Neural crest cell (in vitro differentiated cells): ENCODE measurements at places on chromosomes 7 and 10. TPM values are rescaled to one million over a fixed set of nuclear protein-coding genes. Genes with fewer than 3 reads are reported as not detected.
A peak's percentile ranks its signal among the peaks of the same experiment; 100 is the strongest.

CALCR gene
- total RNA-seq = 0.07 TPM in 1 of 2 replicates, not detected in the other

PRR15 gene
- total RNA-seq = 0.41 TPM in 1 of 2 replicates, not detected in the other

R3HCC1L gene
- total RNA-seq = 18.4 and 20.4 TPM in 2 replicates

HSPA12A gene
- total RNA-seq = 7.4 and 7.6 TPM in 2 replicates

HOXA2 gene
- total RNA-seq = 41.2 and 41.6 TPM in 2 replicates

CLRN3 gene
- total RNA-seq = not detected in 2 replicates

GRCh38 chr7:69169386-69169785 is 428.9 kb upstream of the AUTS2 start:
- H3K4me3 ChIP-seq = no peak overlapping the region
- no peak for DNase-seq
- peaks cover 17% of the 10 kb centered on the region for H3K4me1 ChIP-seq
- peaks cover 4% of the 10 kb centered on the region for H3K27me3 ChIP-seq
- no peak overlapping the region for H3K27ac ChIP-seq
- H3K36me3 ChIP-seq = no peaks in the 10 kb centered on the region

GRCh38 chr7:55071411-55072175 is 52.8 kb downstream of the EGFR start:
- H3K4me3 ChIP-seq = no peak overlapping the region
- DNase-seq = no peak
- H3K36me3 ChIP-seq = no peaks in the 10 kb centered on the region
- H3K4me1 ChIP-seq = peaks cover 24% of the 10 kb centered on the region

GRCh38 chr7:76512941-76513816 is 2.8 kb downstream of the UPK3B start:
- no peaks in the 10 kb centered on the region for H3K27me3 ChIP-seq
- DNase-seq = peak; percentile 31
- no peak overlapping the region for H3K4me3 ChIP-seq
- H3K36me3 ChIP-seq = no peaks in the 10 kb centered on the region
- no peak overlapping the region for H3K27ac ChIP-seq
- no peaks in the 10 kb centered on the region for H3K4me1 ChIP-seq

- H3K4me3 ChIP-seq = no peak overlapping the region
- no peaks in the 10 kb centered on the region for H3K27me3 ChIP-seq
- H3K4me1 ChIP-seq = peaks cover 13% of the 10 kb centered on the region
- DNase-seq = no peak
- H3K36me3 ChIP-seq = no peaks in the 10 kb centered on the region
Measured at GRCh38 chr7:129368389-129368986, 65.7 kb upstream of the STRIP2 start.

- H3K27ac ChIP-seq = no peak overlapping the region
- H3K4me3 ChIP-seq = peak overlapping the region; percentile 16
- H3K36me3 ChIP-seq = no peaks in the 10 kb centered on the region
- no peak for DNase-seq
- H3K27me3 ChIP-seq = no peaks in the 10 kb centered on the region
Measured at GRCh38 chr10:102468683-102469082, 17.3 kb upstream of the C10orf95 start.

DNA sequence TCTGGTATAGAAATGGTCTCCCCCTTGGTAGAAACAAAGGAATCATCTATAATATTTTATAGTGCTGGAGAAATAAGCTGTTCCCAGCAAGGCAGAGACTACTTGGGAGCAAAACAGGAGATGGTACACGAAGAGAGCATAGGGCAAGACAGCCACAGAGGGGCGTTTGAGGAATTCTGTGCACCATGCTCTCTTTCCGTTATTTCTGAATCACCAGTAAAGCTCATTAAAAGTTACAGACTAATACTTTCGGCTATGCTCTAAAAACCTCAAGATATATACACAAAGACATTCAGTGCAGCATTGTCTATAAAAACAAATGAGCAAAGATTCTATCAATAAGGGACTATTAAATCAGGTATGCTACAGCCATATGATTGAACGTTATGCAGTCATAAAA is 68.5 kb upstream of the FHIP2A start:
- no peaks in the 10 kb centered on the region for H3K36me3 ChIP-seq
- no peak for DNase-seq
- H3K4me1 ChIP-seq = no peaks in the 10 kb centered on the region
- H3K4me3 ChIP-seq = no peak overlapping the region
- no peak overlapping the region for H3K27ac ChIP-seq
- peaks cover 2% of the 10 kb centered on the region for H3K27me3 ChIP-seq

GRCh38 chr10:79435271-79436065 is 10.0 kb downstream of the ZCCHC24 start:
- H3K4me1 ChIP-seq = peaks cover 35% of the 10 kb centered on the region
- no peaks in the 10 kb centered on the region for H3K36me3 ChIP-seq
- H3K27me3 ChIP-seq = no peaks in the 10 kb centered on the region

DNA sequence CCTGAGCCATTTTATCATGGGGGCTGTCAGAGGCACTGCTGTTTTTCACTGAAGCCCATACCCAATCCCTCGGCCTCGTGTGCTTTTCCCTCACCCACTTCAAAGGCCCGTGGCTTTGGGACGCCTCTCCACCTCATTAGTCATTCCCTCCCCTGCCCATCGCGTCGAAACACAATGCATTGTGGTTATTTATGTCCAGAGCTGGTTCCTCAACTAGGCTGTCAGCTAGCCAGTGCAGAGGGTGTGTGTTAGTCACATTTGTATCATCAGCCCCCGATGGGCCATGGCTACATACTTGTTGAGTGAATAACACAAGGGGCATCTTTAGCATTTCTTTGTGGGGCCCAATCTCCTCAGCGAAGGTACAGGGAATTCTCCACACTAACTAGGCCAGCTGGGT is 3.8 kb upstream of the CRCP start:
- no peak overlapping the region for H3K4me3 ChIP-seq
- DNase-seq = no peak
- no peaks in the 10 kb centered on the region for H3K27me3 ChIP-seq
- peaks cover 2% of the 10 kb centered on the region for H3K36me3 ChIP-seq
- no peak overlapping the region for H3K27ac ChIP-seq
